ENCODE measurements at places on chromosomes 4 and X. TPM values are rescaled to one million over a fixed set of nuclear protein-coding genes. Genes with fewer than 3 reads are reported as not detected.

The KDR gene
- not detected for total RNA-seq

The MAGEA12 gene
- not detected for total RNA-seq

The DSPP gene
- total RNA-seq = not detected

DNA sequence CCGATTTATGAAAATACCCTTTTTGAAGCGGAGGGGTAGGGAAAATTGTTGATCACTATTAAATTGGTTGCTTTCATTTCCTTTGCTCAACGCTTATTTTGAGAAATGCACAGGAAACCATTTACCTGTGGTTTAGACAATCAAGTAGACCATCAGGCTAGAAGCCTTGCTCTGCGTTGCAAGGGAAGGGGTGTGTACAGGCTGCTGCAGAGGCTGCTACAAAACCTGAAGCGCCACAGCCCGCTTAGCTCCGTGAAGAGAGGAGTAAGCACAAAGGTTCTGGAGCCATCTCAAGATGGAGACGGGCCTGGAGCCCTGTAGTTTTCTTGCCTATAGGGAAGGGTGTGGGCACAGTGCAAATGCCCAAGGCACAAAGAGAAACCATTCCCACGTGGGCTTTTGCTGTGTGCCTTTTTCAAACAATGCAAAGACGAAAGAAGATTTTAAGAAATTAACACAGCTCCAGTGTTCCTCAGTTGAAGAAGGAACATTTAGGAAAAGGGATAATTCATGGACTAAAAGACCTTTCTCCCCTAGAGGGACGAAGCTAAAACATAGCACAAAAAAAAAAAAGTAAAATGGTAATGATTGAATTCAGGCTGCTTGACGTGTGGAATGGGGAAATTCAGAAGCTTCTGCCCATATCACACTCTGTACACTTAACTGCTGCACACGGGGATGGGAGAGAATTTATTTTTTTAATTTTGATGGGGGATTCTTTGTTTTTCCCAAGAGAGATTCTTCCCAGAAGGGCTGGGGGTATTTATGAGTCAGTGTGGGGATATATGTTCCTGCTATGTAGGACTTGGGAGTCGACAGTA lies 3.5 kb downstream of the TMSB4X start:
- H3K27me3 ChIP-seq = no peaks in the 10 kb centered on the region
- H3K36me3 ChIP-seq = peaks cover 37% of the 10 kb centered on the region

DNA sequence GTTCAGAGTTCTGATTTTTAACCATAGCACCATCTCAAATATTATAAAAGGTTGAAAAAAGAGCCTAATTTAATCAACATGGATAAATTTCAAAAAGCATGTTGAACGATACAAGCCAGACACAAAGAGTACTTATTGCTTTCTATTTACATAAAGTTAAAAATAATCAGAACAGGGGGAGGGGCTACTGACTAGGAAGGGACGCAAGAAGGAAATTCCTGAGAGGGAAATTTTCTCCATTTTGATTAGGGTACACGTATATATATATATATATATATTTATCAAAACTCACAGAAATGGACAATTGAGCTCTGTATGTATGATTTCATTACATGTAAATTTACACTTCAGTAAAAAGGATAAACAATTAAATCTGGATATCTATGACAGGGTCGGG lies 482 bp upstream of the MBTPS2 start:
- DNase-seq = no peak
- peak overlapping the region; percentile 86 for H3K27ac ChIP-seq
- peak overlapping the region; percentile 90 for H3K4me3 ChIP-seq

DNA sequence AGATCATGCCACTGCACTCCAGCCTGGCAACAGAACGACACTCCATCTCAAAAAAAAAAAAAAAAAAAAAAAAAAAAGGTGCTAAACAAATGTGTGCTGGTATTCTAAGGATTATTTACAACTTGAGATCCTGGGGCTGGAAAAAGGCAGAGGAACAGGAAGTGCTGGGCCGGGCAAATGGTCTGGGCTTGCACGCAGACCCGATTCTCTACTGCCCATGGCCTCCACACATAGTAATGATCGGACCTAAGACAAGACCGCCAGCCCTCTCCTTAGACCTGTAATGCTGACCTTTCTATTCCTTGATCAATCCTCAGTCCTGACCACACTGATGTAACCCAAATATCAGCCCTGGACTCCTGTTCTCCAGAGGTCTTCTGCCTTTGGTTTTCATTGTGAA lies 67.8 kb downstream of the EFNB1 start:
- no peak overlapping the region for H3K27ac ChIP-seq
- no peak overlapping the region for H3K4me3 ChIP-seq
- no peaks in the 10 kb centered on the region for H3K36me3 ChIP-seq
- H3K27me3 ChIP-seq = no peaks in the 10 kb centered on the region
- no peak for DNase-seq
- H3K4me1 ChIP-seq = no peaks in the 10 kb centered on the region

GRCh38 chrX:131677655-131678628 lies 134.1 kb downstream of the OR13H1 start:
- no peak overlapping the region for H3K27ac ChIP-seq
- no peaks in the 10 kb centered on the region for H3K36me3 ChIP-seq
- DNase-seq = peak; percentile 15
- no peak overlapping the region for H3K4me3 ChIP-seq
- H3K4me1 ChIP-seq = no peaks in the 10 kb centered on the region

DNA sequence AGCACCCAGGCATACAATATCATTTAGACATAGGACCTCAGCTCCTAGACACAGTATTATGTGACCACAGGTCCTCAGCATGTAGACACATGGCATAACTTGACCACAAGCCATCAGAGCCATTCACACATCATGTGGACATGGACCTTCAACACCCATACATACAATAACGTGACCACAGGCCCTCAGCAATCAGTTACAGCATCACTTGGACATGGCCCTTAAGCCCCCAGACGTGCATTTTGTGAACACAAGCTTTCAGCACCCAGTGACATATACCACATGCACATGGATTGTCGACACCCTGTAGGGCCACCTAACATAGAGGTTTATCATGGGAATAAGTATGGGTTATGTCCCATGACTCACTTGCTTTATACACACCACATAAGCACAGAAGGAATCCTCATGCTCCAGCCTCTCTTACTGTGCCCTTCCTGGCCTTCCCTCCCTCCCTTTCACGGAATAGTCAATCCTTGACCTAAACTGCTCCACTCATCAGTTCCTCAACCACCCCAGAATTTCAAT lies 1.9 kb downstream of the TSPYL2 start:
- DNase-seq = no peak
- H3K4me1 ChIP-seq = peaks cover 43% of the 10 kb centered on the region
- H3K4me3 ChIP-seq = no peak overlapping the region
- H3K36me3 ChIP-seq = peaks cover 37% of the 10 kb centered on the region

- H3K27me3 ChIP-seq = peaks cover 8% of the 10 kb centered on the region
- no peak overlapping the region for H3K27ac ChIP-seq
- no peaks in the 10 kb centered on the region for H3K4me1 ChIP-seq
- H3K4me3 ChIP-seq = no peak overlapping the region
- DNase-seq = no peak
These were observed 223.5 kb downstream of the AFAP1 start for GRCh38 chr4:7716010-7716721.

GRCh38 chrX:40973619-40974018 lies 111.6 kb upstream of the USP9X start:
- no peaks in the 10 kb centered on the region for H3K36me3 ChIP-seq
- H3K4me3 ChIP-seq = no peak overlapping the region
- H3K27me3 ChIP-seq = peaks cover 2% of the 10 kb centered on the region
- no peak for DNase-seq
- no peaks in the 10 kb centered on the region for H3K4me1 ChIP-seq
- H3K27ac ChIP-seq = no peak overlapping the region

- no peak for DNase-seq
- H3K27me3 ChIP-seq = no peaks in the 10 kb centered on the region
- H3K27ac ChIP-seq = no peak overlapping the region
- no peaks in the 10 kb centered on the region for H3K36me3 ChIP-seq
- H3K4me1 ChIP-seq = no peaks in the 10 kb centered on the region
- H3K4me3 ChIP-seq = no peak overlapping the region
These were observed 124.9 kb downstream of the INPP4B start for GRCh38 chr4:142721187-142721586.

DNA sequence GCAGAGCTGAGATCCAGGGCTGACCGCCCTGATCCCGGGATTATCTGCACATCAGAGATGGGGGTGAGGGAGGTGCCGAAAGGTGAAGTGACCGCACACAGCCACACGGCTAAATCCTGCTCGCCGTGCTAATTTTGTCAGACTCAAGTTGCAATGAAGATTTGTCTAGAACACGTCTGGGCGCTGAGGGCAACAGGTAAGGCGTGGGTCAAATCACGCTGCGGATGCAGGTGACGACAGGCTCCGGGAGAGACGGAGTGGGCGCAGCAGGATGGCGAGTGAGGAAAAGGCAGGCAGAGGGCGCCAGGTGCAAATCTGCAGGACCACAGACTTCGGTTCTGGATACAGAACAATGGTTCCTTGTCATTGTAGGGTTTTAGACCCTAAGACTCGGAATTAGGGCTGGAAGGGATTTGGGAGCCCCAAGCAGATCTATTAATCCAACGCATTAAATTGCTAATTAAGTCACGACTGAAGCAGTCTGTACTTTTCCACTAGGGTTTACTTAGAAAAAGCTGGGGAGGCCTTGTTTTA lies 1.9 kb upstream of the TBC1D14 start:
- DNase-seq = no peak
- peak overlapping the region; percentile 52 for H3K4me3 ChIP-seq
- H3K27ac ChIP-seq = no peak overlapping the region
- peaks cover 3% of the 10 kb centered on the region for H3K36me3 ChIP-seq
- peaks cover 5% of the 10 kb centered on the region for H3K27me3 ChIP-seq

All from activated B cell treated with CpG ODN at 0.5 μM for 24 hours (primary cell).